ENCODE measurements at places on chromosomes 12 and 14. TPM values are rescaled to one million over a fixed set of nuclear protein-coding genes. Genes with fewer than 3 reads are reported as not detected.

B4GALNT1 gene
- 0.19 TPM for total RNA-seq

PTHLH gene
- 5.0 TPM for total RNA-seq

CELA1 gene
- total RNA-seq, result not detected

MGST1 gene
- total RNA-seq, result 84.3 TPM

TMEM52B gene
- not detected for total RNA-seq

TOMM20L gene
- total RNA-seq, result not detected

SYNDIG1L gene
- not detected for total RNA-seq

GRCh38 chr12:45918818-45919217 is 71.6 kb downstream of the SCAF11 start:
- DNase-seq, result no peak

GRCh38 chr12:116266168-116266601 is 11.3 kb downstream of the MED13L start:
- no peak for DNase-seq

GRCh38 chr12:79982086-79983062 is 47.5 kb upstream of the PPP1R12A start:
- no peak for DNase-seq

DNA sequence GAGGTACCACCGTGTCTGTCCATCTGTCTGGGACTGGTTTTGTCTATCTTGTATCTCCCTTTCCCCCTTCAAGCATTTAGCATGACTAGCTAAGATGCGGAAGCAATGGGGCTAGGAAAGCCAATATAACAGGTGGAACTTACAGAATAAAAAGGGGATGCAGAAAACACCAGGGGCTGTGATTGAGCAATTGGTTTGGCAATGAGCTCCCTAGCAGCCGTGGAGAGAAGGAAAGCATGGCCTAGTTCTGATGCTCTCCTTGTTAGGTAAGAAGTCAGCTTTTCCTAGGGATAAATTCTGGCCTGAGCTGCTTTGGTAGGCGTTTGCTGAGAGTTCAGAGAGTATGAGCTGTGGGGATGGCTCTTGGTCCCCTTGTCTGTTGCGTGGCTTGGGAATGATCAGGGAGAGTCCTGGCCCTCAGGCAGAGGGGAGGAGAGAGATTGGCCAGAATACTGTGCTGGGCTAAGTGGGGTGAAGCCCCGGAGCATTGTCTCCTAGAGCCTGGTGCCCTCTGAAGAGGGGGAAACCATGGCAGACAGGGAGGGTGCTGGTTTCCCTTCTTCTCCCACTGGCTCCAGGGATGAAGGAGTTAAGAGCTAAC is 7.1 kb downstream of the SETD1B start:
- DNase-seq, result no peak

DNA sequence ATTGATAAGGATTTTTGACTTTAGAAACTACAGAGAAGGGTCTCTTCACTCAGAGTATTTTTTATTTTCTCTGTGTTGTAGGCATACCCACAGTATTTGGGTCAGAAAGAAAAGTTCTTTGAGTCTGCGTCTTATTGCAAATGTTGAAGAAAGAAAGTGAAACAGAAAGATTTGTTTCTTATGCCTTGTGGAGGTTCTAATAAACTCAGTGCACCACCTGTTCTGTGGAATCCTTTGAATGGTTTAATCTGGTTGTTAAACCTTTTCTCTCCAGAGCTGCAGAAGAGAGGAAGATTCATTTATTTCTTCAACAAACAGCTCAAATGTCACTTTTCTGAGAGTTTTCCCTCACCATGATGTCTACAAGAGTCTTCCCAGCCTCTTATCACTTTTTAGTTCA is 146.6 kb upstream of the PLEKHG7 start:
- no peak for DNase-seq

DNA sequence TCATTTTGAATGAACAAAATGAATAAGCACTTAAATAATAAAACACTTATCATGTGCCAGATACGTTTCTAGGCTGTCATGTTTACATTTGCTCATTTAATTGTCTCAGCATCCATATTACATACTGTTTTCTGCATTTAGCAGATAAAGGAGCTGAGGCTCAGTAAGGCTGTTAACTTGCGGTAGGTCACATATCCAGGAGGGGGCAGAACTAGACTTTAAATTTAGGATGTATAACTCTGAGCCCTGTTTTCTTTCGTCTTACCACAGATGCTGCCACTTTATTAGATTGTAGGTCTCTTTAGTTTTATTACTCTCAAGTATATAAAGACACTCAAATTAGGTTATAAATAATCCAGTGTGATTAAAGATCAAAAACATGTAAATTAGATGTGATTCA is 17.7 kb downstream of the IRAK4 start:
- no peak for DNase-seq

GRCh38 chr12:30965613-30965985 is 39.1 kb downstream of the TSPAN11 start:
- DNase-seq, result no peak

- DNase-seq, result no peak
Measured at GRCh38 chr14:24441904-24442239, 704 bp downstream of the SDR39U1 start.

GRCh38 chr14:67068251-67068650 is 121.0 kb upstream of the GARIN2 start:
- no peak for DNase-seq

GRCh38 chr14:48686650-48687049 is 899.5 kb downstream of the RPS29 start:
- no peak for DNase-seq

- DNase-seq, result no peak
Measured at GRCh38 chr14:95329941-95330340, 10.2 kb upstream of the CLMN start.

DNA sequence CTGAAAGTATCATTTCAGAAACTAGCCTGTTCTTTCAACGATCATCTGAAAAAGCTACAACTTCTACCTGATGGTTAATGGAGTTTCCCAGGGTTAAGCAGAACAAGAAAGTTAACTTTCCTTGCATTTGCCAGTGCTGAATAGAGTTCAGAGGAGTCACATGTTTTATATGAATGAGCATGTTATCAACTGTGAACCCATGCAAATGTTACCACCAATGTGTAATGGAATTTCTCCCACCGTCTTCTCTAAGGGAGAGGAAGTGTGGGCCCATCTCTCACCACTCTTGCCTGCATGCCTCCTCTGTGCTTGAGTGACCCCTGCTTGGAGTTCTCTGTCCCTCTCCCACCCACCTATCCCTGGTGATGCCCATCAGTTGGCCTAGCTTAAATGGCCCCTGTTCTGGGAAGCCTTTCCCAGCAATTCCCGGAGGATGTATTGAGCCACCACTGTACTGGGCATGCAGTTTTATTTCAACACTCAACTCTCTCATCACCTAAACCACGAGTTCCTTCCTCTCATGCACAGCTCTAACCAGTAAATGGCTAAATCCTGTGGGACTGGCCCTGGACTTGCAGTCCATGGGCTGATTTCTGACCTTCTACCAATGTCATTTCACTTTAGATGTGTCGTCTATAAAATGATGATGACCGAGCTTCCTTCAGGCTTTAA is 159.8 kb downstream of the RPAP3 start:
- DNase-seq, result no peak

Data from esophagus squamous epithelium (tissue), 5 donors.